ENCODE measurements at places on chromosomes 4 and X.

DNA sequence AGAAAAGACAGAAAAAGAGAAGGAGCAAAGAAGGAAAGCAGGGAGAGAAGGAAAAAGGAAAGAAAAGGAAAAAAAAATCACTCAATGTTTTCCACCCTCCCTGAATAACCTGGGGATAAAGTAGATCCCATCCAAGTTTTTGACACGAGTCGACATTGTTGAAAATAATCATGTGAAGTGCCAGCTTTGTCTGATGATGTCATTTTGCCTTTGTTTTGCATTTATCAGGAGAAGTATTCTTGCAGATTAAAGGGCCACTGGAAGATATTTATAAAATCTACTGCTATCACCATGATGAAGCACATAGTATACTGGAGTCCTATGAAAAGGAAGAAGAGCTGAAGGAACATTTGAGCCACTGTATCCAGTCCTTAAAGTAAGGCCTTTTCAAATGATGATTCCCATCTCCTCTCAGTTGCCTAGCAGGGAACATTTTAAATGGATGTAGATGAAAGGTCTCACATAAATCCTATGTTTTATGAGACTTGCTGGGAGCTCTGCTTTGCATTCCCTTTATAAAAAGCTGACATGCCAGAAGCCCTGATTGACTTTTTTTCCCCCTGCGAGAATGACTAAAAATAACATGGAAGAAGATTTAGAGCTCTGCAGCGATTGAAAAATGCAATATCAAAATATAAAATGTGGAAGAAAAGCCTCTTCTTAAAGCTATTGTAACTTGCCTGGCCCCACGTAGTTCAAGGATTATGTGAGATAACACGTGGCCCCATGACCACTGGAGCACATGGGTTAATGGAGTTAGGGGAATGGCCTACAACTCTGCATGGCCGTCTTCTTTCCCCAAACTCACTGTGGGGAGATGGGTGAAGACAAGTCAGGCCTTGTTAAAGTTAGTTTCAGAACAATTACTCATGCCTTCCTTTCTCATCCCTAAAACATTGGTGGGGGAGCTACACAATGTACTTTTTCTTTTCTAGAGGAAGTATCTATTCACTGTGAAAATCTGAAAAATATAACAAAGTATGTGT lies 77.5 kb downstream of the INTS12 start:
- DNase-seq = no peak

DNA sequence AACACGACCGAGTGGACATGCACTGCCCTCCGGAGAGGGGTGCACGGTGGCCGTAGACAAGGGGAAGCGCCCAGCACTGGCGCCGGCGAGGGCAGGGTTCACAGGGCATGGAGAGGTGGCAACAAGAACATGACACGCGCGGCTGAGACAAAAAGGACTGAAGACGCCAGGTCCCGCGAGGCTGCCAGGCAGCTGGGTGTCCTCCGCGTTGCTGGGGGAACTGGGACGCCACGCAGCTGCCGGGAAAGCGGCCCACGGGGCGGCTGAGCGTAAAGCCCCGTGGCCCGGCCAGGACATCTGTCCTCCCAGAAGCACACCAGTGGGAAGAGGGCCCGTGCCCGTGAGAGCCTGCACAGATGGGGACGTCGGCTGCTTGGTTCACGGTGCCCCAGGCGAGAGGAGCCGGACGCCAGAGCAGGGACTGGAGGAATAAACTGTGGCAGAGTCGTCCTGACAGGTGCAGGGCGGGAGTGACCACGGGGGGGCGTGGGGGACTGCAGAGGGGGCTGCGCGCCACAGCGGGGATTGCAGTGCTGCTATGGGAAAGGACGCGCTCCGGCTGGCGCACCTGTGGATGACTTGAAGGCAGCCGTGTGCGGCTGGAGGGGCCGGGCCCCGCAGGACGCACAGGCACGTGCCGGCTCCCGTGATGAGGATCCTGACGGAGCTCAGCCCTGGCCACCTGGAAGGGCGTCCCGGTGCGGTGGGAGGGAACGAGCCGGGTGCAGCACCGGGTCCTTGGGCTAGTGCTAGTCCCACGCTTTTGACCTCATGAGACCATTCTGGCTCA lies 32.1 kb upstream of the GTPBP6 start:
- no peak for DNase-seq

GRCh38 chr4:174437324-174437723 lies 85.0 kb downstream of the HPGD start:
- no peak for DNase-seq

- DNase-seq = no peak
Measured at GRCh38 chr4:38176165-38176564, 216.0 kb downstream of the PTTG2 start.

- no peak for DNase-seq
Measured at GRCh38 chrX:101062176-101062575, 10.3 kb upstream of the TRMT2B start.

DNA sequence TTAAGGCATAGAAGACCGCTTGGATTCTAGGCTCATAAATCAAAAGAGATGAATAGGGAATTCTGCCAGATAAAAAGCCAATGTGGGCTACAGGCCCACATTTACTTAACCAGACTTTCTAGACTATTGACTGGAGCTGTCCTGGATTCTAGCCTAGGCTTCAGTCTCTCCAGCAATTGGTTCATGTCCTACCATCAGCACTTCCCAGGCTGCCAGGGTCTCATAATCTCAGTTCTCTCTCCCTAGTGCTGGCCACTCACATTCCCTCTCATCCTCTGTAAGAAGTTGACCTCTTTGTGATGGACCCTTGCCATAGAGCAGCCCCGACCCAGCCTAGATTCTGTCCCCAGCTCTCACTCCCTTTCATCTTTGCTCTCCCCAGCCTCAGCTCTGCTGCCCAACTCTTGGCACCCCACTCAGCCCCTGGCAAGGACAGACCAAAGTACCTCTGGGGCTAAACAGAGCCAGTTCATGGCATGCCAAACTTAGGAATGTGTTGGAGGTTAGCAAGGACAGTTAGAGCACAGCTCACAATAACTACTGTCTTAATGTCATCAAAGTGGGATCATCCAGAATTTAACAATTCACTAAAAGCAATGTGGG lies 396.2 kb downstream of the INPP4B start:
- DNase-seq = no peak

- DNase-seq = no peak
Measured at GRCh38 chr4:71913275-71913674, 118.5 kb upstream of the NPFFR2 start.

GRCh38 chrX:45267007-45267406 lies 66.3 kb upstream of the DIPK2B start:
- no peak for DNase-seq

DNA sequence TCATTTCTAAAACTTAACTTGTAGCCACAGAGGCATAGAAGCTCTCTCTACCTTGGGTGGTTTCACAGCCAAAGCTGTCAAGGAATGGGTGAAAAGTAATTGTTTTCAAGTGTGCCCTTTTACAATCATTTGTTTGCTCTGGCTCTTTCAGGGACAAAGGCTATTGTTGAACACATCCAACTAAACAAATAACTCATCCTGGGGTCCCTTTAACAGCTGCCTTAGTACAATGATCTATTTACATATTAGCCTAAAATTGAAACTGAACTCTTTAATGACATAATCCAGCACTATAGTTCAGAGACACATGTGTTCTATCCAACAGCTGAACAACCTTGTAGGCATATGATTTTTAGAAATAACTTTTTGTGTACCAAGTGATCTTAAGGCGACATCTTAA lies 3.7 kb downstream of the HHIP start:
- DNase-seq = no peak

DNA sequence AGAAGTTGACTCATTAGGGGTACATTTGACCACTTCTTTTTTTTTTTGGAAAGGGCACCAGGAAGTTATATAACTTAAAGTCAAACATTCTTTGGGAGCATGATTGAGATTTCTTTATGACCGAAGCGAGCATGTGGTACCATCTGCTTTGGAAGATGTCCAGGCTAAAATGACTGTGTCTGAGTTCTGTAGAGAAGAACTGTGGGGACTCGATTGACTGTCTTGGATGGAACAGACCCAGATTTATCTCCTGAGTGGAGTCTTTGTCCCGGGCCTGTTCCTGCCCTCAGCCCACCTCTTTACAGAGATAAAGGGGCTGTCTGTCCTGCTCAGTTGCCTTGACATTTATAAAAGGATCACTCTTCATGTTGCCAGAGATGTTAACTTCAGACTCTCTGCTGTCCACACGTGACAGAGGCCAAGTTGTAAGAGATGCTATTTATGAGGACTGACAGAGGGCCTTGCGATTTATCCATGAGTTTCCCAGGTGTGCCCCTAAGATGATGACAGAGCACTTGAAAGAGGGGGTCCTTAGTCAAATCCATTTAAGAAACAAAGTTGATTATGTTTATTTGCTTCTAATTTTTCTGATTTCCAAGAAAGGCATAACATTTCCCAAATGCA lies 16.8 kb downstream of the SMIM20 start:
- DNase-seq = no peak

- DNase-seq = no peak
Measured at GRCh38 chrX:153499341-153499740, 4.6 kb downstream of the BGN start.

GRCh38 chrX:153184787-153185186 lies 5.7 kb downstream of the MAGEA1 start:
- DNase-seq = no peak

DNA sequence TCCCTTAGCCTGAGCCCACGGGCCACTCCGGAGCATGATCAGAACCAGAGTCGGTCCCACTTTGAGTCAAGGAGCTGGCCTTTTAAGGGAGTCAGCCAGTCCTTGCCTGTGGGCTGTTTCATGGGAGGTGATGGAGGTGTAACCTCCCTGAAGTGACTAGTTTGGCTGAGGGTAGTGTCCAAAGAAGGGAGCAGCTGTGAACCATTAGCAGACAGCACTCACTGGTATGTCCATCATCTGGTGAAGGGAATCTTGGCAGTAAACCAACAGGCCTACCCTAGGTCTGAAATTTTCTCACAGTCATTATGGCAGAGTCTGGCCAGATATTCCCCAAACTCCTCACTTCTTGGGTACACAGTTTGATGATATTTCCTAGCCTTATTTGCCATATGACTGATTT lies 12.3 kb upstream of the REPS2 start:
- no peak for DNase-seq

GRCh38 chrX:38357747-38358673 lies 5.6 kb downstream of the OTC start:
- no peak for DNase-seq

DNA sequence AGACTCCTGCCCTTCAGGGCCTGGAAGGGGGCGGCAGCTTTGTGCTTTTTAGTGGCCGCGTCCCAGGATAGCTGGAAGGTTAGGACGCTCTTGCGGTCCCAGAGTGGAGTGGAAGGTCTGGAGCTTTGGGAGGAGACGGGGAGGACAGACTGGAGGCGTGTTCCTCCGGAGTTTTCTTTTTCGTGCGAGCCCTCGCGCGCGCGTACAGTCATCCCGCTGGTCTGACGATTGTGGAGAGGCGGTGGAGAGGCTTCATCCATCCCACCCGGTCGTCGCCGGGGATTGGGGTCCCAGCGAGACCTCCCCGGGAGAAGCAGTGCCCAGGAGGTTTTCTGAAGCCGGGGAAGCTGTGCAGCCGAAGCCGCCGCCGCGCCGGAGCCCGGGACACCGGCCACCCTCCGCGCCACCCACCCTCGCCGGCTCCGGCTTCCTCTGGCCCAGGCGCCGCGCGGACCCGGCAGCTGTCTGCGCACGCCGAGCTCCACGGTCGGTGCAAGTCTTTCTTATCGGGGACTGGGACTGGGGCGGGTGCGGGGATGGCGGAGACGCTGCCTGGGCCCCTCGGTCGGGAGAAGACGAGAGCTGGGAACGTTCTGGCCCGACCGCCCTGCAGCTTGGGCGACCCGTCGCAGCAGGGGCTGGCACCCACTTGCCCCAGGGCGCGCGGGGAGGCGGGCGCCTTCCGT lies at the start of gene EDNRA:
Gene EDNRA (plus strand): TSS at position 207 of the 686 bp plus-strand sequence. CDS start 4,585 bp downstream, outside the sequence.
- no peak for DNase-seq

- no peak for DNase-seq
Measured at GRCh38 chr4:160202802-160203201, 1099.9 kb downstream of the RAPGEF2 start.

DNA sequence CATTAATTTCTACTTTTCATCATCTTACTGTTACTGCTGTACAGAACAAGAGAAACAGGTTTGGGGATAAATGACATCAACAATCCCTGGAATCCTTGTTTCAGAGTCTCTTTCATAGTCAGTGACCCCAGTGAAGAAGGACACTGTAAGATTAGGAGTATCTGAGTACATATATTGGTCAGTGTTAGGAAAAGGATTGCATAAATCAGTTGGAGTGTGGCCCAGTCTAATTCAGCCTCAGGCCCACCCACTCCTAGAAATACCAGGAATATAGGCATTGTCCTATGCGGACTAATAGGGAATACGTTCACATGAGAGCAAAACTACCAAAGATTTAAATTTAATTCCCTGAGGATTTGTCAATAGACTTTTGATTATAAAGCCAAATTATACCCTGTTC lies 237.8 kb downstream of the LDB2 start:
- no peak for DNase-seq

DNA sequence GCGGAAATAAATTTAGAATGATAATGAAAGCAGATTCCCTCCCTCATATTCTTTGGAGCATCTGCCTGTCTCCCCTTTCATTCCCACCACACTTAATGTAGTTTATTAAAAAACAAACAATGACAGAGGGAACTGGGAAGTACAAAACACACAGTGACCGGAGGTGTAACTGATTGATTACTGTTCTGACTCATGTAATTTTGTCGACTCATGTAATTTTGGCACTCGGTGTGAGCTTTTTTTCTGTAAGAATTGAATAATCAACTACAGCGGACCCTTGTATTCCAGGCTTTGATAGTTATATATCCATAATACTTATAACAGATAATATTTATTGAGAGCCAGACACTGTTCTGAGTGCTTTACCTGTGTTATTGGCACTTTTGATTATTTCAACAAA lies 110.4 kb downstream of the PALLD start:
- DNase-seq = no peak

- no peak for DNase-seq
Measured at GRCh38 chr4:98745366-98745765, 87.0 kb upstream of the TSPAN5 start.

GRCh38 chr4:11438647-11439046 lies 10.0 kb upstream of the HS3ST1 start:
- DNase-seq = no peak

- DNase-seq = no peak
Measured at GRCh38 chrX:19571711-19572110, 56.4 kb upstream of the MAP3K15 start.

DNA sequence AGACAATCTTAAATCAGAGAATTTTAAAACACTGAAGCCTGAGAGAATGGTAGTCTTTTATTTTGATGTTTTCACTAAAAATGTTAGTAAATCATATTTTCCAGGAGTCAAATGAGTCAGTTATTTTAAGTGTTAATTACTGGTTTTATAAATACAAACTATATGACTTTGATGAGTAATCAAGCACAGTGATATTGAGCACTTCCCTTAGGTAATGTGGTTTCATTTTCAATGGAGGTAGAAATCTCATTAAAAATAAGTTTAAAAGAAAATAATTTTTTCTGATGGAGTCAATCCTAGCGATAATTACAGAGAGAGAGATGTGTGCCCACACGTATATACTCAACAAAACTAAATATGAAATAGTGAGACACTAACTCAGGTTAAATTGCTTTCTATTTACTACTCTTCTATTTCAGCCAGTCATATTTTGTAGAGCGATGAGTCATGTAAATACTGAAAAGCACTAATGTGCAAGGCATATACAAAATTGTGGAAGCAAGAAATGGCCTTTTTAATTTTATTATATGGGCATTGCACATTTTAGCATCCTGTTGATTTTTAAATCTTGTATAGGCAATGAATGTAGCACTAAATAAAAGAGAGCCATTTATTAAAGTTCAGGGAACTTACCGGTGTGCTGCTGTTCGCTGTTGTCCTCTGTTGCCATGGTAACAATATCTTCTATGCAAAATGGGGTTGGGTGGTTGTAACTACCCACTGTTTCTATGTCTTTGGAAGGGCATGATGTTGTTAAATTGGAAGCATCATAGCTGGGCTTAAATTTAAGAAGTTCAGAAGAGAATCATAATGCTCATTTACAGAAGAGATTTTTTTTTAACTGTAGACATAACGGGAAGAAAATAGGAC lies 513.7 kb downstream of the TLL1 start:
- DNase-seq = no peak
